Endothelial cell of coronary artery (primary cell): ENCODE measurements at places on chromosomes 1 and 21. TPM values are rescaled to one million over a fixed set of nuclear protein-coding genes. Genes with fewer than 3 reads are reported as not detected.

BATF3 gene
- total RNA-seq, result 0.47 and 0.81 TPM in 2 replicates

STXBP3 gene
- 51.2 and 51.8 TPM in 2 replicates for total RNA-seq

CFHR5 gene
- not detected in 2 replicates for total RNA-seq

ANGPTL1 gene
- total RNA-seq, result under 0.01 and 1.1 TPM in 2 replicates

PRELP gene
- under 0.01 TPM in 1 of 2 replicates, not detected in the other for total RNA-seq

CCNL2 gene
- 80.2 and 143 TPM in 2 replicates for total RNA-seq
